ENCODE measurements at places on chromosomes 16 and 17. TPM values are rescaled to one million over a fixed set of nuclear protein-coding genes. Genes with fewer than 3 reads are reported as not detected.

DNA sequence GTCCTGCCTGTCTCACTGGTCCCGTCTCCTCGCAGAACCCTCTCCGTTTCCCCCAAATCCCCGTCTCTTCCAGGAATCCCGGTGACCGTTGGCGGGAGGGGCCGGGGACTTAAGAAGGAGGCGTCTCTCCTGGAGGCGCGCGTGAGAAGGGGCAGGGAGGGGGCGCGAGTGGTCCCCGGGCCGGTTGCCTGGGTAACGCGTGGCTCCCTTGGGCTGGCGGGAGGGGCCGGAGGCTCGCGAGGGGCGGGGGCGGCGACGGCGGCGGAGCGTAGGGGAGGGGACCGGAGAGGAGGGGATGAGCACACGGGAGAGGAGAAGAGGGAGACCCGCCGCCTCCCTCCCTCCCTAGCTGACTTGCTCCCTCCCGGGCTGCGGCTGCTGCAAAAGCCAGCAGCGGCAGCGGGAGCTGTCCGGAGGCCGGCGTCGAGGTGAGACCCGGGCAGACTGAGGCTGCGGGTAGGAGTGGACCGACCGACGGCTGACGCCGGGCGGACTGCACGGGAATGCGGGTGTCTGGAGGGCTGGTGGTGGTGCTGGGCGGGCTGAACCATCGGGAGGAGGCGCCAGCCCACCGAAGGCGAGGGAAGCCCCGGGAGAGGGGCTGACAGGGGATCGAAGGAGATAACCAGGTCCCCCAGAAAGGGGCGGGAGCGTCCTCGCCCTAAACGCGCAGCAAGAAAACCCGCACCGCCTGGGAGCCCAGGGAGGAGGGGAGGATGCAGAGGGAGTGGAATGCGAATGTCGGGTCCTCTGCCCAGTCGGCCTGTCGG is at the start of gene PRRT2:
Gene PRRT2 (plus strand): TSS at position 298 of the 770 bp plus-strand sequence. CDS start 862 bp downstream, outside the sequence.
- peak; percentile 44 for DNase-seq

GRCh38 chr16:57619606-57620334 is 8.7 kb upstream of the ADGRG1 start:
- peak; percentile 79 for DNase-seq

CHCT1 gene
- total RNA-seq: not detected

DNA sequence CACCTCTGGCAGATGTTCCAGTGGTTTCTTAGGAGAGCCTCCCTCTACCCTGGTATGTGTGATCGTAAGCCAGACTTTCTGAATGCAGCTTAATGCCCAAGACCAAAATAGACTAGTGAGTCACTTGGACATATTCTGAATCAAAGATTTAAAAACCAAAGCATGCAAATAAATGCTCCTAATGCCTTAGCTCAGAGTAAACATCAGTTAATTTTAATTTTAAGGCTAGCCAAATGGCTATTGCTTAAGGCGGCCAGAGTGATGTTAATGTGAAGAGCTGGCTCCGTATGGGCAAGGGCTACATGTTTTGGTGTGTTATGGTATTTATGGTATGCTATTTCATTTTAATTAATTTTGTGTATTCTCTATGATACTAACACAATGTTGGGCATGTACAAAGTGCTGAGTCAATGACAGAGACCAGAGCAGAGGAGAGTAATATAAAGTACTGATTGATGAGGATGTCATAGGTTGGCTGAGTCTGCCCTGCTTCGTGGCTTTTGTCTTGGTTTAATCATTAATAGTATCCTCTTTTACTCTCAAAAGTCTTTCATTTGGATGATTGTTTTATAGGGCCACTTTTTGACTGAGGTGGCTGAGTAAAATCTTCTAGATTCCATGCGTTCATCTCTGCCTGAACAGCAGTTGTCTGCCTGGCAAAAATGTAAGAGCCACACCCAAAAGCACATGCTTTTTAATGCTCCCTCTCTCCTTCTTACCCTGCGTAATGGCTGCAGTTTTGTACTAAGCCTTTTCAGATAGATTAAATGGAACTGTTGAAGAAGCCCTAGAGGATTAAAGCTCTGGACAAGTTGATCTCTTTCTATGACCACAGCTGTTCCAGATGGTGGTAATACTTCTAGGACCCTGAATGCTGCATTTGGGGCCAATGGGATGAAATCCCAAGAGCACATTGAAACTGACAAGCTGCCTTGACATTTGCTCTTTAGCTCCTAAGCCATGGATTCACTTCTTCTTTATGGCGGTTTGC is 59.6 kb downstream of the MAP2K6 start:
- DNase-seq: no peak

DPEP1 gene
- total RNA-seq: 147 TPM

HAS3 gene
- 0.26 TPM for total RNA-seq

IL21R gene
- total RNA-seq: 0.26 TPM

DNA sequence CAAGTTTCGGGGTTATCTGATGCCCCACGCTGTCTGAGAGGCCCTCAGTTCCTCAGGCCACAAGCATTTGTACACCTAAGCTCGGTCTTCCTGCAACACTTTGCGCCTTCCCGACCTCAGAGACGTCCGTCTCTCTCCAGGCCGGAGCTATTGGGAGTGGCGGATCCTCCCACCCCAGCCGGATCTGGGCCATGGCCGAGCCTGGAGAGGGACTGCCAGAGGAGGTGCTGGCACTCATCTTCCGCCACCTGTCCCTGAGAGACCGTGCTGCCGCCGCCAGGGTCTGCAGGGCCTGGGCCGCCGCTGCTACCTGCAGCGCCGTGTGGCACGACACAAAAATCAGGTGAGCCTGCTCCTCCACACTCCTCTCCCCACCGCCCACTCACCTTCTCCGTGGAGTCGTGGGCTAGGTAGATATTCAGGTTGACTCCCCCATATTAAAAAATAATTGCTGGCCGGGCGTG is 1.9 kb downstream of the FBXL8 start:
- peak; percentile 14 for DNase-seq

ABCA6 gene
- total RNA-seq: 35.9 TPM

GRCh38 chr16:56241596-56241995 is 50.3 kb downstream of the GNAO1 start:
- DNase-seq: no peak

TRPV3 gene
- total RNA-seq: not detected

GRCh38 chr17:63918305-63918704 is 334 bp downstream of the GH1 start:
- peak; percentile 11 for DNase-seq

DNA sequence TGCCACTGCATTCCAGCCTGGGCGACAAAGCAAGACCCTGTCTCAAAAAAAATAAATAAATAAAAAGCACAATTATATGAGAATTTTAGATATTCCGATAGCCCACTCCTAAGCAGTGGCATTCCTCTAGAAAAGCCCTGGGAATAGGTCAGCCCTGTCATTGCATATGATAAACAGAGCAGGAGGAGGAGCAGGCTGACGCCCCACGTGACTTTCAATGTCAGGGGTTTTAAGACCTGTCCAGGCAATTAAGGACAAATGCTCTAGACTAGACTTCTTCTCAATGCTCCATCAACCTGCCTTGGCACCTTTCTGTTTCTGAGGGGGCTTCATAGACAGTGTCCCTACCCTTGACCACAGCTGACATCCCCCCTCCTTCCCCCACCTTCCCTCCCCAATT is 7.5 kb downstream of the TOM1L2 start:
- no peak for DNase-seq

DNA sequence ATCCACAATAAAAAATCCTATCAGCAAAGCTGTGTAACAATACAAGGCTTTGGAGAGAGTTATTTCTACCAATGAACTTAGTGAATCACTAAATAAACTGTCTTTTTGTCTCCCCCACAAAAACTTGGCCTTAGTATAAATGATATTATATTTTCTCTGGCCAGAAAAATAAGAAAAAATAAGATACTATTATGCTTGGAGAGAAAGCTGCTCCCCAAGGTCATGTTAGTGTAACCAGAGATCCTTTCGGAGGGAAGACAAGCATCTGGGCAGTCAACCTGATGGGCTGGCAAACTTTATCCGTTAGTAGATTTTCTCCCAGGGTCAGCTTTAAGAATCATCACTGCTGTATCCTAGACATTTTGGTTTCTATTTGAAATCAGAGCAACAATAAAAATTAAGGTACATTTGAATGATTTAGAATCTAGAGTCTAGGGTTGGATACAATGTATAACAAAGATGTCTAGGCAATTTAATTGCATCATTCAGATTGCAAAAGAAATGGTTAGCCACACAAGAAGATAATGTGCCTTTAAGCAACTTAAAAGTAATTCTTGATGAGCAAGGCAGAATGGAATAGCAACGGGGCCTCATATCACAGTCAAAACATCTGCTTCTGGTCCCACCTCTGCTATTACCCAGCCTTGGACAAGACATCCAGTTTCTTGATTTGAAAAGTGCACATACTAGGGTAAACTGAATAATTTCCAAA is 280.4 kb downstream of the SLC39A11 start:
- DNase-seq: no peak

- no peak for DNase-seq
Measured at GRCh38 chr17:33328129-33328528, 35.0 kb upstream of the ASIC2 start.

- DNase-seq: no peak
Measured at GRCh38 chr16:85349365-85350145, 237.3 kb upstream of the CIBAR2 start.

DNA sequence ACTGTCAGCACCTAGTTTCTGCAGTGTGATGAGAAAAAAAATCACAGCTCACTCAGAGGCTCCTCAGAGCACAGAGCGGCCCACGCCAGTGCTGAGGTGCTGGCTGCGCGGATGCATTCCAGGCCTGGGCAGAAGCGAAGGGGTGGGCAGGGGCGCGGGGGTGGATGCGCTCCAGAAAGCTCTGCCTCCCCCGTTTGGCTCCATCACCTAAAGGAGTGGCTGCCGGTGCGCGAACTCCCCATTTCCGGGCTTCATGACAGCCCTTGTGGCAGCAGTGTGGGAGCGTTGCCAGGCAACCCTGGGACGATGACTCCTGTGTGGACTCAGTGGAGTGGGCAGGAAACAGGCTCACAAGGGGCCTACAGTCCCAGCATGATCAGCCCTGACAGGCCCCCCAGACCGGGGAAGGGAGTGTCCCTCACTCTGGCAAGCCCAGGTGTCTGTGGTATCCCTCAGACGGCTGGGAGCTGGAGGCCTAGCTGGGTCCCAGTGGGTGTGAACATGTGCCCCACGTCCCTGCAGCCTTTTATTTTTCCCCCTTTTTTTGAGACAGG is 32.8 kb upstream of the NUDT16L1 start:
- DNase-seq: peak; percentile 64

DNA sequence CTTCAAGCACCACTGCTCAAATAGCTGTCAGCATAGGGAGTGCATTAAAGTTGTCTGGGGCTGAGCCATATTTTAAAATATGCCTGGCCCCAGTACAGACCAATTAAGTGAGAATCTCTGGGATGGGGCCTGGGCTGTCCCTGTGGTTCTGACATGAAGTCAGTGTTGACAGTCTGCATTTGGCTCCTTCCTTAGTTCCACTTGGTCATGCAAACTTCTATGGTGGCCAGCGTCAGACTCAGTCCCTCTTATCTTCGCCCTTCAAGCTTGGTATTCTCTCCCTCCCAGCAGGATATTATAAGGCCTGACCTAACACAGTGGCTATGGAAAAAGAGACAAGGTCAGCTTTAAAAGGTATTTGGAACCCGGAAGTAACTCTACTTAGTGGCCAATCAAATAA is 177.2 kb downstream of the PMP22 start:
- no peak for DNase-seq

DNA sequence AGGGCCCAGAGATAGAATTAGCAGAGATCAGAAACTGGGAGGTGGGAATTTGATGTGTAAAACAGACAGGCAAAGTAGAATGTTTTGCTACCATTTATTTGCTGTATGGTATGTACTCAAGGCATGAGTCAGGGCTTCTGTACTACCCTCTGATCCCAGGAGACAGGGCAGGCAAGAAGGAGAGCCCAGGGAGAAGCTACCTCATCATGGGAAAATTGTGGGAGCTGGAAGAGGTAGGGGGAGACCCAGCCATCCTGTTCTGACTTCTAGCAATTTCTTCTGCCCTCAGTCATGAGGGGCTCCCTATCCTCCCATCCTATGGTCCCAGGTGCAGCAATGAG is 1.7 kb upstream of the PIGS start:
- DNase-seq: no peak

KCNAB3 gene
- 1.6 TPM for total RNA-seq

DNA sequence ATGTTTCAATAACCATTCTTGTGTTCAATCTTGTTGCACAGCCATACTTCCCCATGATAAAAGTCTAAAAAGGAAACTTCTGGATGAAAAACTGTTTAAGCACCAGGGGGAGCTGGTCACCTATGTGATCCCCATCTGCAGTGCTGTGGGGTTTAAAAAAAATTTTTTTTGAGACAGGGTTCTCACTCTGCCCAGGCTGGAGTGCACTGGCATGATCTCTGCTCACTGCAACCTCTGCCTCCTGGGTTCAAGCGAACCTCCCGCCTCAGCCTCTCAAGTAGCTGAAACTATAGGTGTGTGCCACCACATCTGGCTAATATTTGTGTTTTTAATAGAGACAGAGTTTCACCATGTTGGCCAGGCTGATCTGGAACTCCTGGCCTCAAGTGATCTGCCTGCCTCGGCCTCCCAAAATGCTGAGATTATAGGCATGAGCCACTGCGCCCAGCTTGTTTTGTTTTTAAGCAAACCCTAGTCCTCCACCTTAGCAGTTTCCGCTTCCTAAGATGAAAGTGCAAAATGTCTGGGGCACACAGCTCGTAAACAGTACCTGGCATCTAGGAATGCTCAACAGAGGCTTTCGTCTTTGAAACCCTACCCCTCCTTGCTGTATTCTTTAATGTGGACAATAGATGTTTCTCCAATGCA is 25.4 kb downstream of the DNAJA2 start:
- DNase-seq: no peak

DNA sequence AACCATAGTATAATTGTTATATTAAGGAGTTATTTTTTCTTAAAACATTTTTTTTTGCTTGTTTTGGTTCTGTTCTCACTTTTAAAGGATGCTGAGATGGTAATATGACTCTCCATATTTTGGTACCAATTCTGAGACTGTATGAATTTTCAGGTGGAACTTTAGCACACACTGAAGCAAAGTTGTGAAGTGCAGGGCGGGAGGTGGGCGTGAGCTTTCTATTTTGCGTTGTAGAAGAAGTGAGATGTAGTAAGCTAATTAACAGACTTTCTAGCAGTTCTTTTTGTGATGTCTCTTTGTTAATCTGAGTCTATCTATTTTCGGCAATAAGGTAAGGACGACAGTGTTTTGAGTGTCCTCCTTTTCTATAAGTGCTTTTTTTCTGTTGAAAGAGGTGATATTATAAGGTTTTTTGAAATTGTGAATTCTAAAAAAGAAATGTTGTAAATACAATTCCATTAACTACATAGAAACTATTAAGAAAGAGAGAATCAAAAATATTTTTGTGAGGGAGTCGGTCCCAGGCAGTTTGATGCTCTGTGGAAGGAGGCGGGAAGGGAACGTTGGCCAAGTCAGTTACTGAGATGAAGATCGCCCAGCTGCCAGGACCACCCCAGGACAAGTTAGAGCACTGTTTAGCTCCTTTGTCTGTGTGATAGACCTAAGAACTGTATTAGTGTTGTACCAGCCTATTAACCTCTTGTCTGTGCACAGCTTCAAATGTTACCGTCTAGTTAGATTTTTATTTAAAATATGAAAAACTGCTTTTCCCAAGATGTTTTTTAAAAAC is 65.0 kb downstream of the CCDC182 start:
- no peak for DNase-seq

DHRS7C gene
- total RNA-seq: not detected
